ENCODE measurements at places on chromosomes 12 and 14.

- DNase-seq = no peak
Observed at GRCh38 chr14:95769976-95770375, 56.1 kb upstream of the TCL1A start.

GRCh38 chr12:123133701-123134100 is 17.2 kb downstream of the PITPNM2 start:
- DNase-seq = no peak

GRCh38 chr14:51807356-51807755 is 53.1 kb upstream of the GNG2 start:
- DNase-seq = no peak

- no peak for DNase-seq
Observed at GRCh38 chr14:103277931-103278330, 56.1 kb upstream of the EIF5 start.

DNA sequence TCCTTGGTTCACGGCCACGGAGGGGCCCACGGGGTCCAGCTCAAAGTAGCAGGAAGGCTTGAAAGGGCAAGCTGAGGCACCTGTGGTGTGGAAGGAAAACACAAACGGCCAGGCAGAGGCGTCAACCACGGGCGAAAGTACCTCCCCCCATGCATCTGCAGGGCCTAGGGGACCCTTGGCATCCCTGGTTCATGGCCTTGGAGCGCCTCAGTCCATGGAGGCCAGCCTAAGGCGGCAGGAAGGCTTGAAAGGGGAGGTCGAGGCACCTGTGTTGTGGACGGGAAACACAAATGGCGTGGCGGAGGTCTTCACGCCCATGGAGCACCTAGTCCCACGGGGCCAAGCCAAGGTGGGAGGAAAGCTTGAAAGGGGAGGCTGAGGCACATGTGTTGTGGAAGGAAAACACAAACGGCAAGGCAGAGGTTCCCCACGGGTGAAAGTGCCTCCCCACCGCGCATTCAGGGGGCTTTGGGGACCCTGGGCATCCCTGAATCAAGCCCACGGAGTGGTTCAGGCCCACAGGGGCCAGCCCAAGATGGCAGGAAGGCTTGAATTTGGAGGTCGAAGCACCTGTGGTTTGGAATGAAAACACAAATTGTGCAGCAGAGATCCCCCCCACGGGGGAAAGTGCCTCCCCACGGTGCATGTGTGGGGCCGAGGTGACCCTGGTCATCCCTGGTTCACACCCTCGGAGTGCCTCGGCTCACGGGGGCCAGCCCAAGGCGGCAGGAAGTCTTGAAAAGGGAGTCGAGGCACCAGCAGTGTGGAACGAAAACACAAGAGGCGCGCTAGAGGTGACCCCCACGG is 380.8 kb downstream of the ALG10 start:
- DNase-seq = no peak

GRCh38 chr14:85300107-85300506 is 229.8 kb upstream of the FLRT2 start:
- no peak for DNase-seq

DNA sequence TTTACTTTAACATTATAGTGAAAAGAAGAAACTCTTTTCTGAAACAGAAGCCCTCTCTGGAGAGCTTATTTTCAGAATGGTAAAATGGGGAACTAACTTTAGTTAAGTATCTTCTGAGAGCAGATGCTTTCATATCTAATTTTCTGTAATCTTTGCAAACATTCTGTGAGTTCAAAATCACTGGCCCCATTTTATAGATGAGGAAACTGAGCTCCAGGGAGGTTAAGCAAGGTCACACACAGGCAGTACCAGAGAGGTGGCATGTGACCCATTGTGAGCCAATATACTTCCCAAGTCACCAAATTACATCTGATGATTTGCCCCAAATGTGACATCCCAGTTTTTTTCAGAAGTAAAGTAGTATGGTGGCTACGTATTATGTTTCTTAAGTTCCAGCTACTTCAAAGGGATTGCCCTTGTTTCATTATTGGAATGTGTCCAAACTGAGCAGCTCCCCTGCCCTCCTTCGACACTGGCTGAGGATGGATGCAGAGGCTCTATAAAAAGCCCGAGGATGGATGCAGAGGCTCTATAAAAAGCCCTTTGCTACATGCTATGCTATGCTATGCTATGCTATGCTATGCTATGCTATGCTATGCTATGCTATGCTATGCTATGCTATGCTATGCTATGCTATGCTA is 36.2 kb upstream of the NUDT4 start:
- DNase-seq = no peak

DNA sequence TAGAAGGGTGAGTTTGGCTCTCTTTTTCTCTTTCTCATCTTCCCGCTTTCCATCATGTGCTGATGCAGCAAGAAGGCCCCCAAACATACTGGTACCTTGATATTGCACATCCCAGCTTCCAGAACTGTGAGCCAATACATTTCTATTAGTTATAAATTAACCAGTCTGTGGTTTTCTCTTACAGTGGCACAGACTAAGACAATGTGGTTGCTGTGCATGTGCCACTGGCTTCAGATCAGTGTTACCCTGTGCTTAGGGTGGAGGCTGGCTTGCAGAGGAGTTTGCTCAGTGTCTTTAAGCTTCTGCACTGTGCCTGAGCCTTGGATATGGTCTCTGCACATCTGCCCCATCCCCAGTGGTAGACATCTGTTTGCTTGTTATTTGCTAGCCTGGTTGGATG is 5.5 kb downstream of the IFI27L2 start:
- no peak for DNase-seq

- DNase-seq = no peak
Observed at GRCh38 chr12:123986374-123986965, 13.5 kb downstream of the ZNF664 start.

- no peak for DNase-seq
Observed at GRCh38 chr12:48994224-48995085, 4.7 kb downstream of the DDN start.

GRCh38 chr14:57495416-57495815 is 1.8 kb upstream of the CCDC198 start:
- DNase-seq = no peak

DNA sequence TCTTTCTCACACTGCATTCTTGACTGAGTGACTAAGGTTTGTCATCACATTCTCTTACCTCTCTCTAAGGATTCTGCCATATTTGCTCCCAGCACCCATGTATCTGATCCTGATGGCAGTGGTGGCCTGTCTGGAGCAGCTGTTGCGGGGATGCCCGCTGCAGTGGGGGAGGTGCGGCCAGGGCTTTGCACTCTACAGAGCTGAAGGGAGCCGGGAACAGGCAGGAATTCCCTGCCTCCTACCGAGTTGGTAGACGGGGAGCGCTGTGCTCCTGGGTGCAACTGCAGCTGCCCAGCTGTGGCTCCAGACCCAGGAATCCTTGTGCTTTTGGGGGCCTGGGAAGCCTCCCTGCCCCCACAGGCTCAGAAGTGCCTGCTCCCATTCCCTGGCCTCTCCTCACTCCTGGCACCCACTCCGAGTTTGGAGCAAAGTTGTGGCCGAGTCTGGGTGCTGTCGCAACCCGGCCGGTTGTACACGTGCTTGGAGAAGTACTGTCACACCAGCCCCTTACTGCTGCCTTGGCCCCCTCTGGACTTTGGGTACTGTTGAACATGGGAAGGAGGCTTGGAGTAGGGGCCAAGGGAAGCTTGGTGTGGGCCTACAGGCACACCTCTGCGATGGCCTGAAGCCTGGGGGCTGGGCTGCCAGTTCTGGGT is 106.9 kb upstream of the OR4E1 start:
- DNase-seq = no peak

GRCh38 chr12:30880061-30880460 is 46.5 kb upstream of the TSPAN11 start:
- no peak for DNase-seq

GRCh38 chr14:91004987-91005386 is 55.5 kb downstream of the RPS6KA5 start:
- DNase-seq = no peak
